ENCODE measurements at places on chromosomes 7 and 10. TPM values are rescaled to one million over a fixed set of nuclear protein-coding genes. Genes with fewer than 3 reads are reported as not detected.

The TMEM140 gene
- 6.5 TPM for polyA plus RNA-seq

The EBLN1 gene
- not detected for polyA plus RNA-seq

The FAM25G gene
- not detected for polyA plus RNA-seq

The STYXL1 gene
- polyA plus RNA-seq, result 31.2 TPM

The GIMAP1 gene
- polyA plus RNA-seq, result 2.0 TPM

The HOXA6 gene
- 0.12 TPM for polyA plus RNA-seq

The CDCA7L gene
- polyA plus RNA-seq, result 6.7 TPM

DNA sequence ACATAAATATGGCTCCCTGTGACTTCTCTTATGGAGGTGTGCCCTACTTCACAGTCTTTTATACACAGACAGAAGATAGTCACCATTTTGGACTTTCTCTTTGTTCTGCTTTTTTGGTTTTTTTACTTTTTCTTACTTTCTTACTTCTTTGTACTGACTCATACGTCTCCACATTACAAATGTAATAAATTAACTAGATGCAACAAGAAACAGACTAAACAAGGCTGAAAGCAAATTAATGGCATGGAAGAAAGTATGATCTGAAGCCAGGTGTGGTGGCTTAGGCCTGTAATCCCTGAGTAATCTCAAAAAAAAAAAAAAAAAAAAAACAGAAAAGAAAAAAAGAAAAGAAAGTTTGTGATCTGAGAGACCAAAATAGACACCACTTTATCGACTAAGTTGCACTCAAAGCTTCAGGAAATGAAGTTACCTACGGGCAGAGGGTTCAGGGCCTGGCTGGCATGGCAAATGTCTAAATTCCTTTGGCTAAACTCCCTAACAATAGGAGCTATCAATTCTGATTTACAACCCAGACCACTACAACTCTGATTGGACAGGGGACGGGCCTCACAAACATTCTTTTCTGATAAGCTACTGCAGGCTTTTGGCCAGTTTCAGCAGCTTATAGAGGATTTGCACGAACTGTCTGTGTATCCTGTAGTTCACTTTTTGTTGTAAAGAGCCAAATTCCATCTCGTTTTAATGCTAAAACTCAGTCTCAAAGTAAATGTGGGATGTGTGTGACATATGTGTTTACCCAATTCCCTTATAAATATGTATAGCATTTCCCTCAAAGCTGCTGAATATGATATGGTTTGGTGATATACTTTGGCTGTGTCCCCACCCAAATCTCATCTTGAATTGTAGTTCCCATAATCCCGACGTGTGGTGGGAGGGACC is 129.1 kb downstream of the SEPTIN14 start:
- DNase-seq, result no peak
- no peaks in the 10 kb centered on the region for H3K4me1 ChIP-seq
- H3K27me3 ChIP-seq, result no peaks in the 10 kb centered on the region
- H3K27ac ChIP-seq, result peak overlapping the region; percentile 41

GRCh38 chr7:30268586-30268985 is 15.8 kb upstream of the ZNRF2 start:
- no peak for DNase-seq
- H3K4me1 ChIP-seq, result no peaks in the 10 kb centered on the region
- H3K27ac ChIP-seq, result no peak overlapping the region
- H3K27me3 ChIP-seq, result no peaks in the 10 kb centered on the region
- no peaks in the 10 kb centered on the region for H3K36me3 ChIP-seq

GRCh38 chr10:123134915-123135414 is 805 bp upstream of the HMX3 start:
- no peak overlapping the region for H3K27ac ChIP-seq
- DNase-seq, result no peak
- no peak overlapping the region for H3K4me3 ChIP-seq
- no peaks in the 10 kb centered on the region for H3K36me3 ChIP-seq
- peaks cover 75% of the 10 kb centered on the region for H3K27me3 ChIP-seq
- H3K4me1 ChIP-seq, result peaks cover 28% of the 10 kb centered on the region

DNA sequence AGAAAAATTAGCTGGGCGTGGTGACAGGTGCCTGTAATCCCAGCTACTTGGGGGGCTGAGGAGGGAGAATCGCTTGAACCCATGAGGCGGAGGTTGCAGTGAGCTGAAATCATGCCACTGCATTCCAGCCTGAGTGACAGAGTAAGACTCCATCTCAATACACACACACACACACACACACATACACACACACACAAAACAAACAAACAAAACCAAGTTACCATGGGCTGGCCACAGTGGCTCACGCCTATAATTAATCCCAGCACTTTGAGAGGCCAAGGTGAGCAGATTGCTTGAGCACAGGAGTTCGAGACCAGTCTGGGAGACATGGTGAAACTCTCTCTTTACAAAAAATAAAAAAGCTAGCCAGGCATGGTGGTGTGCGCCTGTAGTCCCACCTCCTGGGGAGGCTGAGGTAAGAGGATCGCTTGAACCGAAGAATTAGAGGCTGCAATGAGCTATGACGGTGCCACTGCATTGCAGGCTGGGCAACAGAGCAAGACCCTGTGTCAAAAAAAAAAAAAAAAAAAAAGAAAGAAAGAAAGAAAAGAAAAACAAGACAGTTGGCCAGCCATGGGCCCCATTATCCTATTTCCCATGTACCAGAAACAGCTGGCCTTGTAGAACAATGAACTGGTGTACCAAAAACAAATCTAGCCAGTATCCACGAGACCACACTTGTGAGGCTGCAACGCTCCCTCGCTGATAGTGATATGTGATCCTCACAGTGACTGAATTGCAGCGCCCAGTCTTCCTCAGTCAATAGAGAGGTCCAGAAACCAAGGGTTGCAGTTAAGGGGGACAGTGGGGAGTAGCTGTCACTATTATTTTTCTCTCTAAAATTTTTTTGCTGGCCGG is 6.6 kb upstream of the AGFG2 start:
- H3K27me3 ChIP-seq, result no peaks in the 10 kb centered on the region
- H3K4me1 ChIP-seq, result no peaks in the 10 kb centered on the region
- H3K4me3 ChIP-seq, result no peak overlapping the region
- DNase-seq, result no peak

- H3K27me3 ChIP-seq, result no peaks in the 10 kb centered on the region
- DNase-seq, result no peak
- H3K27ac ChIP-seq, result no peak overlapping the region
- H3K4me3 ChIP-seq, result no peak overlapping the region
- no peaks in the 10 kb centered on the region for H3K36me3 ChIP-seq
These were observed 561.9 kb upstream of the GALNT17 start for GRCh38 chr7:70570029-70570428.

DNA sequence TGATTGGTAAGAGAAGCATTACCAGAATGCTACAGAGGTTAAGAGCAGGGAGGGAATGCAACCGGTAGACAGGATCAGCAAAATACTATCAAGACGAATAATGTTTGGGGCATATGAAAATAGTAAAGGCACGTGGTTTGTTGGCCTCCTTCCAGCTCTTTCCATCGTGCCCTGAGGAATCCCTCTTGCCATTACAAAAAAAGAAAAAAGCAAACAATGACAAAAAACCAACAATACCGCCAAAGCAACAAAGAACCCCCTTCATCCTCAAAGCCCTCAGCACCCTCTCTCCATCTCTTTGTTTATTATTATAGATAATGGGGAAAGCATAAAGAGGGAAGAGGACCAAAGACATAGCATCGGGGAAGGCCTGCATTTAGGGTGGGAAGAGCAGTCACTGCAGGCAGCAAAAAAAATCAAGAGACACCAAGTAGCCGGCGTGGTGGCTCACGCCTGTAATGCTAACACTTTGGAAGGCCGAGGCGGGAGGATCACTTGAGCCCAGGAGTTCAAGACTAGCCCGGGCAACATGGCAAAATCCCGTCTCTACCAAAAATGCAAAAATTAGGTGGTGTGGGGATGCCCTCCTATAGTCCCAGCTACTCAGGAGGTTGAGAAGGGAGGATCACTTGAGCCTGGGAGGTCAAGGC is 78.0 kb downstream of the HIP1 start:
- no peaks in the 10 kb centered on the region for H3K36me3 ChIP-seq
- no peak overlapping the region for H3K27ac ChIP-seq
- H3K4me3 ChIP-seq, result no peak overlapping the region

GRCh38 chr10:810351-810846 is 120.9 kb upstream of the DIP2C start:
- no peak for DNase-seq
- no peak overlapping the region for H3K4me3 ChIP-seq
- H3K27me3 ChIP-seq, result no peaks in the 10 kb centered on the region

DNA sequence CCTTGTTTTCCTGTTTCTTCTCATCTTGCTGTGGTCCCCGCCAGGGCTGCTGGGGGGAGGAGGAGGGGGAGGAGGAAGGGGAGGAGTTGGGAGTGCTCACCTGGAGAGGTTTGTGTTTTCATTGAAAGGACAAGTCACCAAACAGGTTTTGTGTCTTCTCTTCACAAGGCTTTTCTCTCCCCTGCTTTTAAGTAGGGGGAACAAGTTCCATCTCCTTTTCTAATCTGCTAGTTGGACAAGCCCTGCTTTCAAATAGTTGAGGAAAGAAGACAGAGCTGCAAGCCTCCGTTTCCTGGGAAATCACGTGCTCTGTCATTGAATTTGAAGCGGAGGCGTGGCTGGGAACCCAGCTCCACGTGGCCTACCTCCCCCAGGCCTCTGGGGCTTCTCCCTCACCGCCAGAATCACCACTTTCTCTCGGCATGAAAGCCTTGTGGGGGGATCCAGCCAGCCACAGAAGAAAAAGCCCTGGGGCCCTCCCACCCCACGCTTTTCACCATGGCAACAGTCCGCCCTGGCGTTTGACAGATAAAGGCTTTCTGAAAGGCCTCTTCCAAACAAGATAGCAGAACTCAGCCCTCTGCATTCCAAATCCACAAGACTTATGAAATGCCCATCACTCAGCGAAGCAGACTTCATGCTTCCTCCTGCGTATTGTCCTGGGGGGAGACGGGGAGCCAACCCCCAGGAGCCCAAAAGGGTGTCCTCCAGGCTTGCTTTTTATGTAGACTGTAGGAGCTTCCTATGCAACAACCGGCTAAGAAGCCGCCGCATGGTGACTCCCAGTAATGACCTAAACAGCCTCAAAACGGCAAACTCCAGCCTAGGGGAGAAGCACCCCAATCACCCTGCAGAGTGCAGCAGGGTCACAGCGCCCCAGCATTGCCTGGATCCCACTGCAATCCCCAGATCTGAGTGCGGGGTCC is 51.7 kb downstream of the PROSER2 start:
- no peak for DNase-seq
- no peak overlapping the region for H3K4me3 ChIP-seq
- peak overlapping the region; percentile 91 for H3K27ac ChIP-seq

- H3K4me1 ChIP-seq, result peaks cover 5% of the 10 kb centered on the region
- H3K36me3 ChIP-seq, result no peaks in the 10 kb centered on the region
- H3K27me3 ChIP-seq, result no peaks in the 10 kb centered on the region
- no peak for DNase-seq
These were observed 51.3 kb downstream of the TSPAN12 start for GRCh38 chr7:120806669-120807068.

- no peaks in the 10 kb centered on the region for H3K4me1 ChIP-seq
- peaks cover 41% of the 10 kb centered on the region for H3K36me3 ChIP-seq
- no peak for DNase-seq
- no peaks in the 10 kb centered on the region for H3K27me3 ChIP-seq
- H3K27ac ChIP-seq, result no peak overlapping the region
These were observed 43.3 kb upstream of the NFKB2 start for GRCh38 chr10:102352066-102352715.

- no peaks in the 10 kb centered on the region for H3K4me1 ChIP-seq
- no peaks in the 10 kb centered on the region for H3K27me3 ChIP-seq
- no peak for DNase-seq
- H3K4me3 ChIP-seq, result no peak overlapping the region
- H3K36me3 ChIP-seq, result no peaks in the 10 kb centered on the region
These were observed 197.0 kb downstream of the ZNF438 start for GRCh38 chr10:30834651-30835050.

DNA sequence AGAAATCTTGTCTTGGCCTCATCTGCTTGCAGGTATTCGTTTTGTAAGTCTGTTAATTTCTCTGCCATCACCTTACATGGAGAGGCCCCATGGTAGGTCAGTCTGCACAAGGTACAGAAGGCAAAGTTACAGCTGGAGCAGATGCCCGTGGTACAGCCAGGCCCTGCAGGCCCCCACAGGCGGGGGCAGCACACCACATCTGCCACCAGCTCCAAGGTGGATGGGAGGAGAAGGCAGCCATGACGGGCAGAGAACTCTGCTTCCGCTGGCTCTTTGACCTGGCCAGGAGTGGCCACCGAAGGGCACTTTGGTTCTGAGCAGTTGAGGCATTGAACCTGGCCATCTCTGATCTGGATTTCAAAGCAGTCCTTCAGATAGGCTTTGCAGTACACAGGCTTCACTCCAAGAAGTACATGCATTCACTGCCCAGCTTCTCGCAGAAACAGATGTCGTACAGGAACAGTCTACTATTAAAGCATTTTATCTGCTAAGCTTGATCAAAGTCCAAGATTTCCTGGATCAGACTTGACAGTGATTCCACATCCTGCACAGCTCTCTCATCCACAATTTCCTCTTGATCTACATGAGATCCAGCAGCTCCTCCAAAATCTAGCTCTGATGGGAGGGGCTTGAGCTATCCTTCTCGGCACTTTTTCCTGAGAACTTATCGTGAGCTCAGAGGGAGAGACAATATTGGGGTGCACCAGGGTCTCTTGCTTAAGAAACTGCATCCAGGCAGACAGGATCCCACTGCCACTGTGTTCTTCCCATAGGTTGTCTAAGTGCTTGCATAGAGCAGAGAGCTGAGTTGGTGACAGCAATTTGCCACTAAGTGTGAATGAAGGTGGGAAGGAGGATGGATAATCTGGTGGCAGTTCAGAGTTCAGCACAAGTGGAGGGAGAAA is 120.7 kb downstream of the TRRAP start:
- DNase-seq, result no peak
- H3K27me3 ChIP-seq, result no peaks in the 10 kb centered on the region
- peaks cover 4% of the 10 kb centered on the region for H3K36me3 ChIP-seq
- H3K27ac ChIP-seq, result no peak overlapping the region
- H3K4me1 ChIP-seq, result no peaks in the 10 kb centered on the region
- no peak overlapping the region for H3K4me3 ChIP-seq

- DNase-seq, result no peak
- no peaks in the 10 kb centered on the region for H3K27me3 ChIP-seq
- H3K4me1 ChIP-seq, result peaks cover 4% of the 10 kb centered on the region
- no peak overlapping the region for H3K4me3 ChIP-seq
- no peak overlapping the region for H3K27ac ChIP-seq
These were observed 6.8 kb downstream of the PRPF18 start for GRCh38 chr10:13593535-13593934.

DNA sequence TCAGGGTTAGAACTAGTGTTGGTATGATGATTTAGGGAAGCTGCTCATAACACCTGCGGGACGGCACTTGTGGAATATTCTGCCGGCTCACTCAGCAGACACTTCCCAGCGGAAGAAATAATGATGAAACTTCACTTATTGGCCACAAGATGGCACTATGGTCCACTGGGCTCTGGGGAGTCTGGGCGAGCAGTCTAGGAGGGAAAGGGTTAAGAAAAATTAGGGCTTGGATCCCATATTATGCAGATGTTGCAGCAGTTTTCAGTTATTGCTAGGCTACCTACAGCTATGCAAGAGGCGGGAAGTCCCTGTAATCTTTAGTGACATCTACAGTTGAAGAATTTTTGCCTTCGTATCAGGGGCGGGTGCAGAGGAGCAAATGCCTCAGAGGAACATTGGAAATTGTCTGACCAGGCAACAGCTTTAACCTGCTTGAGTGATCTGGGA is 238.7 kb upstream of the PRSS58 start:
- no peaks in the 10 kb centered on the region for H3K36me3 ChIP-seq
- no peak for DNase-seq
- no peaks in the 10 kb centered on the region for H3K27me3 ChIP-seq
